Nasal cavity respiratory epithelium epithelial cell of viscerocranial mucosa (primary cell): ENCODE measurements at places on chromosomes 12 and 14. TPM values are rescaled to one million over a fixed set of nuclear protein-coding genes. Genes with fewer than 3 reads are reported as not detected.

The KRT5 gene
- 6,718 and 16,450 TPM in 2 replicates for total RNA-seq

The SERPINA10 gene
- not detected in 2 replicates for total RNA-seq

The MIPOL1 gene
- 9.9 and 22.6 TPM in 2 replicates for total RNA-seq

The JAG2 gene
- 19.8 and 56.0 TPM in 2 replicates for total RNA-seq

The TOMM20L gene
- total RNA-seq: not detected in 2 replicates

The ACADS gene
- 5.2 and 6.2 TPM in 2 replicates for total RNA-seq
